ENCODE measurements at places on chromosomes 7 and 10. TPM values are rescaled to one million over a fixed set of nuclear protein-coding genes. Genes with fewer than 3 reads are reported as not detected.

EPHB4 gene
- 37.3 TPM for polyA plus RNA-seq

GGCT gene
- 57.3 TPM for polyA plus RNA-seq

AKR1C8 gene
- not detected for polyA plus RNA-seq

ZNF425 gene
- 3.9 TPM for polyA plus RNA-seq

SLC13A1 gene
- not detected for polyA plus RNA-seq

STAG3 gene
- polyA plus RNA-seq = 9.6 TPM

ADAM22 gene
- not detected for polyA plus RNA-seq

DNA sequence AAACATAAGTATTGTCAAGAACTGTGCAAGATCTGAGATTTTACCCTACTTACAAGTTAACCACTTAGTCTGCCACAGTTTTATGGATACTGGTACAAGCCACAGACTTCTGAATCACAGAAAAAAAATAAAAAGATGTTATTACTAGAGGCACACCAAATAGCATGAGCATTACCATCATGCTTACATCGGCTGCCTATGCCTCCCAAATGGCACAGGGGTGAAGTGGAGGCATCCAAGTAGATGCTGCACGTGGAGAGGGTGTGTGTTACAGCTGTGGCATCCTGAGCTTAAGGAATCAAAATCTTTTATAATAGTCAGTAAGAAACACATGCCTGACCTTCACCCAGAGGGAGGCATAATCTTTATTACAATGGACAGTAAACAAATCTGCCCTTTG, 207.8 kb downstream of the TFEC start:
- peak; percentile 1 for DNase-seq

GRCh38 chr10:93299195-93299594, 182.9 kb downstream of the MYOF start:
- no peak for DNase-seq

DNA sequence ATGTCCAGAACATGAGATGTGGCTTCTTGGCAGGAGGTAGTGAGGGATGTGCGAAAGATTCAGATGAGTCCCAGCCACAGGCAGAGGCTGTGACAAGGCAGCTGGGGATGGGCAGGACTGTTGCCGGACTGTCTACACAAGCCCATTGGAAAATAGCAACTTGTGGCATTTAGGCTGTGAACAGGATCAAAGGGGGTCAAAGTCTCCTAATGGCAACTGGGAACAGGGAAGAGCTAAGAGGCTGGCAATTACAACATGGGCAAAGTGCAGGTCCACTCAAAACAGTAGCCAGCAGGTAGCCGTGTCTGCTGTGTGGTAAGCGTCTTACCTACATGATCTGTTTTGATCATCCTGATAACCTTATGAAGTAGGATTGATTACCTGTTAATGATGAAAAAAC, 254.2 kb upstream of the ZNF32 start:
- peak; percentile 86 for DNase-seq

GRCh38 chr10:9833942-9834341, 1183.7 kb upstream of the CELF2 start:
- peak; percentile 41 for DNase-seq

GRCh38 chr10:125828311-125828710, 5.0 kb downstream of the BCCIP start:
- DNase-seq = no peak

- peak; percentile 22 for DNase-seq
Observed at GRCh38 chr10:100303724-100304319, 17.3 kb upstream of the BLOC1S2 start.

DNA sequence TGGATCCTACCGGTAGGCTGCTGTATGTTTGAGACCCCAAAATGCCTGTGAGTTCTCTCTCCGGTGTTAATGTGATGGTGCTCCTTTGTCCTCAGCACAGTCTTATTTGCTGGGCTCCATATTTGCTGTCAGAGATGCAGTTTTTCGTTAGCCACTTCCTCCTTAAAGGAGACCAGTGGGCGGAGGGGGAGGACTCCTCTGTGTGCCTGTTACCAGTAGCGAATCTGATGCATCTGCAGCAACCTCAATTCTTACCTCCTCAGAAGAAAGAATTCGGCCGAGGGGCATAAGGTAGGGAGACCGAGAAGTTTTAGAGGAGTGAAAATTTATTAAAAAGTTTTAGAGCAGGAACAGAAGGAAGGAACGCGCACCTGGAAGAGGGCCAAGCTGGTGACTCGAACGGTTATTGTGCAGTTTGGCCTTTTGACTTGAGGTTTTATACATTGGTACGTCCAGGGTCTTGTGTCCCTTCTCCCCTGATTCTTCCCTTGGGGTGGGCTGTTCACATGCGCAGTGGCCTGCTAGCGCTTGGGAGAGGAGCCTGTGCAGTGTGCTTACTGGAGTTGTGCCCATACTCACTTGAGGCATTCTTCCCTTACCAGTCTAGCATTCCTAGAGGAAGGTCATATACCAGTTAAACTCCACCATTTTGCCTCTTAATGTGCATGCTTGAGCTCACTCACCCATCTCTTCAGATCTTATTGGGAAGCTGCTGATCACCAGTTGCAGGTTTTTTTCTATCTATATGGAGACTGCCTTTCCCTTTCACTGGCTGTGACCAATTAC, 49.5 kb downstream of the GNAI1 start:
- no peak for DNase-seq
